ENCODE measurements at places on chromosomes 11 and 22.

DNA sequence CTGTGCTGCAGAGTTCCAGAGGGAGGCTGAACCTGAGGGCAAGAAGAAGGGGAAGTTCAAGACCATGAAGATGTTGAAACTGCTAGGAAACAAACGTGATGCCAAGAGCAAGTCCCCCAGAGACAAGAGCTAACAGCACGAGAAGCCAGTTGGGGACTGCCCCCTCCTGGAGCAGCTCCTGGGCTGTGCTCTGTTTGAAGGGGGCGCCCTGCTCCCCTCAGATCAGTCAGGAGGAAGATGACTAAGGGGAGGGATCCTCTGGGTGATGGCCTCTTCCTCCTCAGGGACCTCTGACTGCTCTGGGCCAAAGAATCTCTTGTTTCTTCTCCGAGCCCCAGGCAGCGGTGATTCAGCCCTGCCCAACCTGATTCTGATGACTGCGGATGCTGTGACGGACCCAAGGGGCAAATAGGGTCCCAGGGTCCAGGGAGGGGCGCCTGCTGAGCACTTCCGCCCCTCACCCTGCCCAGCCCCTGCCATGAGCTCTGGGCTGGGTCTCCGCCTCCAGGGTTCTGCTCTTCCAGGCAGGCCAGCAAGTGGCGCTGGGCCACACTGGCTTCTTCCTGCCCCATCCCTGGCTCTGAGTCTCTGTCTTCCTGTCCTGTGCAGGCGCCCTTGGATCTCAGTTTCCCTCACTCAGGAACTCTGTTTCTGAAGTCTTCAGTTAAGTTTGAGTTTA lies 12.6 kb downstream of the C22orf23 start:
- DNase-seq = no peak

DNA sequence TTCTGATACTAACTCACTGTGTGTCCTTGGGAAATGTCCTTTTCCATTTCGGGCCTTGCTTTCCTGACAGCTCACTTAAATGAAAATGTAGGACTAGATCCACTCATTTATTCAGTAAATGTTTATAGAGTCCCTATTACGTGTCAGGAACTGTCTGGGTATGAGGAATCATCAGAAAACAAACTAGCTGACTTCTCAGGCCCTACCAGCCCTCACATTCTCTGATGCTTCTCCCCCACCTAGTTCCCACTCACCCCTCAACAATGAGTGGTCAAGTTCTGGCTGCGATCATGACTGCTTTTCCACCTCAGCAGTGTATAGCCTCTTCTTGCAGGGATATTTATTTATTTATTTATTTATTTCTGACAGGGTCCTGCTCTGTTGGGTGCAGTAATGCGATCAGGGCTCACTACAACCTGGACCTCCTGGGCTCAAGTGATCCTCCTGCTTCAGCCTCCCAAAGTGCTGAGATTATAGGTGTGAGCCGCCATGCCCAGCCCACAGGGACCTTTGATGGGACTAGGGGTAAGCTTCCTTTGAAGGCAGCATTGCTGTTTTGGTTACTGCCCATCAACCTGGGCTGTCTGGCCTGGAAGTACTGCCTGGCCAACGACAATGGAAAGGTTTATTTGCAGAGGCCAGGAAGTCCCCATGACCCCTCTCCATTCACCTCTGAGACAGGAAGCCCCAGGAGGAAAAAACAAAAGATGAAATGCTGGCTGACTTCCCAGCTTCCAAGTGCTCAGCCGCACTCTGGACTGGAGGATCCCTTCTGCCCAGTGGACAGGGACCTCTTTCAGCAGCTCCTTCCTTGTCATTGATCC lies 33.1 kb upstream of the POLD3 start:
- no peak for DNase-seq

DNA sequence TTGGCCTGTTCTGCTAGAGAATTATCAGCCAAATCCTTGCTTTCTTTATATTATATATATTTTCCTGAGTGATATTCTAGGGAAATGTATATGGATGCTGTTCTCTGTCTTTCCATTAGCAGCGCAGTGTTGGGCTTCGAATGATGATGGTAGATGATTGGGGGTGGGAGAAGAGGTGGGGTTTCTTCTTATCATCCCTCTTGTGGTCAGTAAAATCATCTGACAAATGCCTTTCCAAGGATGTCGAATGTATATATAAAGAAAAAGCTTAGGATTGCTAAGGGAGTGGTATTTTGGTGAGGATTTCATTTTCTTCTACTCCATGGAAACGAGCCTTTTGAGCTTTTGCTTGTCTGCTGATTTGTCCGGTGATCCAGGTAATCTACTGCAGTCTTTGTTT lies 48.9 kb downstream of the ARHGEF12 start:
- no peak for DNase-seq

DNA sequence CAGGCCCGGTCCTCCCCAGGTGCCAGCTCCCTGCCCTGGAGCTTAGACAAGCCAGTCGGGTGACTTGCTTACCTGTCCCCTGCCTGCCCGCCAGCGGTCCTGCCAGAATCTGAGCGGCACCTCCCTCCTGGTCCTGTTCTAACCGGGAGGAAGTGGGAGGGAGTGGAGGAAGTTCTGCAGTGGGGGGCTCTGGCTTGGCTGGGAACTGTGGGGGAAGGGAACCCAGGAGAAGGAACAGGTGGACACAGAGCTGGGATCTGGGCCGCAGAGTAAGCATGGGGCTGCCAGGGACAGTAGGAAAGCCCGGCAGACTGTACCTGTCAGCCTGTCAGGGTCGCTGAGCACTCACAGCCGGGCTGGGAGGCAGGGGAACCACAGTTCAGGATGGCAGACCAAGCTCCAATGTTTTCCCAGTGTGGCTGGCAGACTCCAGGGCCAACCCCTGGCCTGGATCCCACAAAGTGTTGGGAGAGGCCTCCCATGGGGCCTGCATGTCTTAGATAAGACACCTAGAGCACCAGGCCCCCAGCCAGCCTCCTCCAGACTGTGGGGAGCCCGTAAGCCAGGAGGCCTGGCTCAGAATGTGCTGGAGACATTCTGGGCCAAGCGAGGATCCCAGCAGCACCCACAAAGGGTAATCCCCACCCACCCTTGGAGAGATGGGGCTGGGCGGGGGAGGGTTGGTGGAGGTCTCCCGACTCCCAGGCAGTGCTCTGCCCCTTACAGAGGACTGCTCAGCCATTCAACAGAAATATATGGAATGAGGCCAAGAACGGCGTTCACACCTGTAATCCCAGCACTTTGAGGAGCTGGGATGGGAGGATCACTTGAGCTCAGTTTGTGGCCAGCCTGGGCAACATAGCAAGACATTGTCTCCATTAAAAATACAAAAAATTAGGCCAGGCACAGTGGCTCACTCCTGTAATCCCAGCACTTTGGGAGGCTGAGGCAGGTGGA lies 2.3 kb downstream of the CYB5R3 start:
- DNase-seq = peak; percentile 14

GRCh38 chr11:14668731-14669301 lies 25.2 kb downstream of the PDE3B start:
- no peak for DNase-seq
